ENCODE measurements at places on chromosomes 2 and 18.

- no peak for DNase-seq
These were observed 16.7 kb upstream of the LYPD6B start for GRCh38 chr2:149021761-149022160.

DNA sequence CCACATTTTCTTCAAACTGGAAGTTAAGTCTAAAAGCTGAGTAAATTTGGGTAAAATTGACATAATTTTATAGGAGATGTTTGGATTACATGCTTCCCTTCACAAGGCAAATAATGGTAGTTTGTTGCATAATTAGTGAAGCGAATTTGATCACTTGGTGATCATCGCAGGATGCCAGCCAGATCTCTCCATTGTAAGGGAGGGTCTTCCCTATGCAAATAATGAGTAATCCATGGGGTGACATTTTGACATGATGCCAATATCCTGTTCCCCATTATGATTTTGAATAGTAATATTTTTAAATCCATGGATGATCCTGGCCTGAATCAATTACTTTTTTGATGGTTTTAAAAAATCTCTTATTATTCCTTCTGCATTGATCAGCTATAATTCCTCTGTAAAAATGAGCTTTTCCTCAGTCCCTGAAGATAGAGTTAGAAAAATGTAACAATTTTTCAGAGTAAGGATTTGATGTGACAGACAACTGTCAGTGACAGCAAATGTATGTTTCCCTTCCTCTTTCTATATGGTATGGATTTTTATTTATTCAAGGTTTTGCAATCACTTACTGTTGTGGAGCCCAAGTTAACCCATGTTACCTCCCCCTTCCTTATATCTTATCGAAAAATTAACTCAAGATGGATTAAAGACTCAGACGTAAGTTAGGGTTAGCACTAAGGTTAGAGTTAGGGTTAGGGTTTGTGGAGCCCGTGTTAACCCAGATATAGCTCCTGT lies 21.4 kb downstream of the CCL20 start:
- no peak for DNase-seq

DNA sequence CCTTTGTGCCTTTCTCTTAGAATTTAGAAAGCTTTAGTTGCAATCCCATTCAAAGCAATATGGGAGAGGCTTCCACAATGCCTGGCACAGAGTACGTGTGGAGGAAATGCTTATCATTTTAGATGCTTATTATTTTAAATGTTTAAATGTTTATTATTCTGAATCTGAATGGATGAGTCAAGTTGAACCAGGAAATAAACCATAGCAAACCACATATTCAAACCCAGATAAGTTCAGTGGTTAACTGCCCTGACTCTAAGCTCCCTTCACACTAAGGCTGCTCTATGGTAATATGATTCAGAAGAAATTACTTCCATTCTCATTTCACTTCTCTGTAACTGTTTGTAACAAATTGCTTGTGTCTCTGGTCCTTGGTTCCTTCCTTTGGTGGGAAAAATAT lies 5.2 kb upstream of the PPP4R1 start:
- DNase-seq = no peak

- no peak for DNase-seq
These were observed 66.7 kb downstream of the MBD2 start for GRCh38 chr18:54157646-54158385.

- no peak for DNase-seq
These were observed 43.3 kb downstream of the OSBPL6 start for GRCh38 chr2:178237488-178238153.

Data from activated B cell treated with CpG ODN at 0.5 μM for 24 hours (primary cell).